Stimulated activated CD8-positive, alpha-beta memory T cell treated with anti-CD3 and anti-CD28 coated beads, Interleukin-15, amount 100 ng/mL, for 1 hour (primary cell): ENCODE measurements at places on chromosomes 7 and 10.

DNA sequence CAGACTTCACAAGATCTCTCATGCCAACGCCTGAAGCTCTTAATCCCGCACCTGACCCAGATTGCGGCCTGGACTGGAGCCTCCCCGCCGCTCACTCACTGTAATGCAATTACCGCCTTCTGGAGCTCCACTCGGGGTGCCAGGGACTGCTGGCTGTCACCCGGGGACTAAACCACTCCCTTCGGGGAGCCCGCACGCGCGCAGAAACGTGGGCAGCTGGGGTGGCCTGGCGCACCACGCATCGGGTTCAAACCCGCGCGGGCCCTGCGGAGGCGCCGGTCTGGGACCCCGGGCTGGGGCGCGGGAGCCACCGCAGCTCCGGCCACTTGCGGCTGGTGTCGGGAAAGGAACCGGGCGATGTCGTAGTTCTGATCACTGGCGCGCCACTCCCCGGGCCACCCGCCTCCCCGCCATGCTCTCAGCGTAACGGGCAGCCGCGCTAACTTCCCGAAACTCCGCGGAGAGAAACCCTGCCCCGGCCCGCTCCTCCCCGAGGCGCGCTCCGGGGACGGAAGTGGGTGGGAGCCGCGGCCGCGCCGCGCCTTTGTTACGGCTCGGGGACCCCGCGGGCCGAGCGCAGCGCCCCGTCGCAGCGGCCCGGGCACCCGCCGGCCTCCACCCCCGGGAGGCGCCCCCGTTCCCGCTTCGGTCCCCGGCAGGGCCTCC, 100.3 kb upstream of the SVIL start:
- no peak for DNase-seq

DNA sequence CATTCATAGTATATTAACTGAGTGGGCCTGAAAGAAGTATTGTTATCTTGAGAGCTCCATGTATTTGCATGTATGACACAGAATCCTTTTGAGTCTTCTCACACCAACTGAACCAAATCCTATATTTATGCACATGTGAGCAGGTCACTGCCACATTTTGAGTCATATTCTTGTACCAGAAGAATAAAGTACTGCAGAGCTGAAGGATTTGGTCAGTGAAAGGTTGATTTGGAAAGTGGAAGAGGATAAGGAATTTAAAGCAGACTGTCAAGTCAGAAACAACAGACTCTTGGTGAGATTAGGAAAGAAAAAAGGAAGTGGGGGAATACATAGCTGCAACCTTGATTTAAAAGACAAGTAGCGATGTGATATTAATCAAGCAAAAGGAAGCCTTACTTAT, 121.8 kb downstream of the ARID5B start:
- DNase-seq, result no peak

DNA sequence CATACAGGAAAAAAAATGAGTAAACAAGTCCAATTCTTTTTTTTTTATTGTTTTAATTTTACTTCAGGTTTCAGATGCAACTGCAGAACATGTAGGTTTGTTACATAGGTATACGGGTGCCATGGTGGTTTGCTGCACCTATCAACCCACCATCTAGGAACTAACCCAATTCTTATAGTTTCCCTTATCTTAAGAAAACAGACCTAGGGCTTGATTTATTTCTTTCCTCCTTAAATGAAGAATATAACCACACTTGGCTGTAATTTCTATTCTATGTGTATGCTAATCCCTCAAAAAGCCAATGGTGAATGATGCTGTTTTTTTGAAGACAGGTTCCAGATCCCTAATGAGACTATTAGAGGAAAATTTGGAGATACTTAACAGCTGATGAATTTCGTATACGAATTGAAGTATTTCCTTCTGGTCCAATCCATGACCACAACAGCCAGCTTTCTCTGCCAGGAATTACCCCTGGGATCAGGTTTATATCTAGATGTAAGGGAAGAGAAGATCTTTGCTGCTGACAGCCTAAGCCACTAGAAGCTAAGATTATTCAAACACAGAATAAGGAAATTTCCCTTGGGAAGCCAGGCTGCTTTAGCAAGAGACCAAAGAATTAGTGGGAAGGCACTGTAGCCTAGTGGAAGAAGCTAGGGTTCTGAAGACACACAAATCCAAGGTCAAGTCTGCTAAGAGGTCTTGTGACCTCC, 115.8 kb downstream of the INHBA start:
- no peak for DNase-seq

DNA sequence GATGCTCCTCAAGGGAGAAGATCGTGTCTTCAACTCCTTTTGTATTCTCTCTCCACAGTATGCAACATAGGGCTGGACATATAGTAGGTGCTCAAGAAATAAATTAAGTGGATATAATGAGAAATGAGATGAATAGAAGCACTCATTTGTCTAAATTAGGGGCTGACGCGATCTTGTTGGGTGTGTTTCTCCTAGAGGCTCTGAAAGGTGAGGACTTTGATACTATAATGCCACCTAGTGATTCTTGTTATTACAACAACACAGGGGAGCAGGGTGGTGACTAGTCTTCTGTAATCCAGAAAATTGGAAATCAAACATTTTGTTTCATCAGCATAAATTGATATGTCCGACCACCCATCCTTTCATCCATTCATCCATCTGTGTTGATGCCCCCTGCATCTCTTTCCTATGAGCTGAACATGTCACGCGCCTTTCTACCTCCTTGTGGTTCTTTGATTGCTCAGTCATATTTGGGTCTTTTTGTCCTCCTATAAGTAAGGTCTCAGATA, 3.5 kb upstream of the CFAP58 start:
- DNase-seq, result no peak

DNA sequence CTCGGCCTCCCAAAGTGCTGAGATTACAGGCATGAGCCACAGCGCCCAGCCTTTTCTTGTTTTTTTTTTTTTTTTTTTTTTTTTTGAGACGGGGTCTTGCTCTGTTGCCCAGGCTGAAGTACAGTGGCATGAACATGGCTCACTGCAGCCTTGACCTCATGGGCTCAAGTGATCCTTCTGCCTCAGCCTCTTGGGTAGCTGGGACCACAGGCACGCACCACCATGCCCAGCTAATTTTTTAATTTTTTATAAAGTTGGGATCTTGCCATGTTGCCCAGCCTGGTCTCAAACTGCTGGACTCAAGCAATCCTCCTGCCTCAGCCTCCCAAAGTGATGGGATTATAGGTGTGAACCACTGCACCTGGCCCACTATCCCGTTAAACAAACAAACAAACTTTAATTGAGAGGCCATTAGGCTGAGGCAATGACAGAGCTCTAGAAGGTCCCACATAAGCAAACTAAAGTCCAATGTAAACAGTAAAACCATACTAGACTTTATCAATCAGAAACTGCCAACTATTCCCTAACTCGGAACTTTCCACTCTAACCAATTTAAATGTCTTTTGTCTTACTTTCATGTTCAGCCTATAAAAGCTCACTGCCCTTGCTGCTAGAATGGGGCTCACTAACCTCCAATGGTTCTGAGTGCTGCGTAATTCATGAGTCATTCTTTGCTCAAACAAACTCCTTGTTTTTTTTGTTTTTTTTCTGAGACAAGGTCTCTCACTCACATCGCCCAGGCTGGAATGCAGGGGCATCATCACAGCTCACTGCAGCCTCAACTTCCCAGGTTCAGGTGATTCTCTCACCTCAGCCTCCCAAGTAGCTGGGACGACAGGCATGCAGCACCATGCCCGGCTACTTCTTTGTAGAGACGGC, 1.9 kb downstream of the DHX32 start:
- no peak for DNase-seq

- DNase-seq, result no peak
These were observed 135.2 kb downstream of the GPR37 start for GRCh38 chr7:124630395-124630794.

GRCh38 chr10:79093658-79094411, 25.1 kb downstream of the ZMIZ1 start:
- no peak for DNase-seq

DNA sequence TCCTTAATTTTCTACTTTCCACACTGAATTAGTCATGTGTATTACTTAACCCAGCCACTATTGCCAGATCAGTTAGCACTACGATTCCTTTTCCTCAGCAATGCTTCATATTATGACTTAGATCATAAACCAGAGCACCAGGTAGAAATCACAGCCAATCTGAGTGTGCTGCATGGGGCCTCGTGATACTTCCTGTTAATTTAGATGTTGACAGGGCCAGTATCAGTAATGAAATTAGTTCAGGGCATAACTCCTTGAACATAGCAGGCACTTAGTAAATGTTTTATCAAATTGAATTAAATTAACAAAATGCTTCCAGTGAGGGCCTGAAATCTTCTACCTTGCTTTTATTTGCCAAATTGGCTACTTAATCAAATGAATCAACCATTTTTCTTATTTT, 169.3 kb upstream of the LRGUK start:
- no peak for DNase-seq

GRCh38 chr10:132296666-132297443, 10.9 kb downstream of the STK32C start:
- DNase-seq, result no peak

DNA sequence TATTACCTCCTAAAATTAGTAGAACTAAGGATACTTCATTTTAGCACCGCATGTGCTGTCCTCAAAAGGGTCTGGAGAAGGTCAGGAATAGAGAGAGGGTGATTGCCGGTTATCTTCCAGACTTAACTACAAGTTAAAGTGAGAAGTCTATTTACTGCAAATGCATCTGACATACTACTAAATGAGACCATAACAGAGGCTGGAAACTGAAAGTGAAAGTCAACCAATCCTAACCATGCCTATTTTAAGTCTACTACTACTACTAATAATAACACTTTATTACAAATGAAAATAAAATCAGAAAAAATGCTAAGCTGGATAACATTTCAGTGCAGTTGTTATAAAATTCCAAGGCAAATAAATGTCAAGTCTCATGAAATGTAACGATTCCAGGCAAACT, 244.7 kb downstream of the KIF20B start:
- no peak for DNase-seq

- DNase-seq, result no peak
These were observed 194.6 kb upstream of the DKK1 start for GRCh38 chr10:52119507-52119906.

DNA sequence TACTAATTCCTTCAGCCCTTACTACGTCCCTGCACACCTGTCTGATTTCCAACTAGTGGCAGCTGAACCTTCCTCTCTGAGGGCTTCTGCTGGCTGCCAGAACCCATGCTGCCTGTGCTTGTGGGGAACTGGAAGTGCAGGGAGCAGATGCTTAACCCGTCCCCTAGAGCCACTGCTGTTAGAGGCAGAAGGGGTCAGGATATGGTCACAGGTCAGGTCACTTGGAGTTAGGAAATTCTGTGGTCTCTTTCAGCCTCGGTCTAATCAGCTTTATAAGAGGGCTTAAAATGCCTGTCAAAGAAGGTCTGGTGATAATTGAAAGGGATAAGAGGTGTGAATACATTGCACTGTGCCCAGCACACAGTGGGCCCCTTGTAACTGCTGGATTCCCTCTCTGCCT, 82.0 kb downstream of the PLPP4 start:
- DNase-seq, result no peak

- DNase-seq, result no peak
These were observed 59.9 kb upstream of the DNAJB12 start for GRCh38 chr10:72414642-72415041.

DNA sequence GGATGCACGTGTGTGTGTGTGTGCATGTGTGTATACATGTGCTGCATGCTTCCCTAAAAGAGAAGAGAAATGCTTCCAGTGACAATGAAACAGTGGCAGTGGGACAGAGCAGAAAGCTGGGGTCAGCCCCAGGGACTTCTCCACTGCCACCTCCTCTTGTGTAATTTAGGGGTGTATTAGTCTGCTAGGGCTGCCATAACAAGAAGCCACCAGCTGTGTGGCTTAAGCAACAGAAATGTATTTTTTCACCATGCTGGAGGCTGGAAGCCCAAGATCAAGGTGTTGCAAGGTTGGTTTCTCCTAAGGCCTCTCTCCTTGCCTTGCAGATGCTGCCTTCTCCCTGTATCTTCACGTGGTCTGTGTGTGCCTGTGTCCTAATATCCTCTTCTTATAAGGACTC, 190.5 kb downstream of the CXCL12 start:
- no peak for DNase-seq

DNA sequence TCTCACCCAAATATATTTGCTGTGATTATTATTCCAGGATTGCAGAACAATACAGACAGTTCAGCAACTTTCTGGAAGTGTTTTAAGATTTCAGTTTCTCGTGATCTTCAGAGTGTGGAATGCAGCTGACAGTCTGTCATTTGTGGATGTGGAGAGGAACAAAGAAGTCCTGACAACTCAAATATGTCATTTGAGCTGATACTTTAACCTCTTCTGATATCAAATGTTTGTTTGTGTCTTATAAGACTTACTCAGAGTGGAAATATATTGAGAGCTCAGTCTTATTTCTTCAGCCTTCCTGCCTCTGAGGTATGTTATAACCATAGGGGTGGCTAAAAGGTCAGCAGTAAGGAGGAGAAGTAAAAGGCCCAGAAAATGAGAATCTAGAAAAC, 96.4 kb downstream of the OSBPL3 start:
- no peak for DNase-seq

DNA sequence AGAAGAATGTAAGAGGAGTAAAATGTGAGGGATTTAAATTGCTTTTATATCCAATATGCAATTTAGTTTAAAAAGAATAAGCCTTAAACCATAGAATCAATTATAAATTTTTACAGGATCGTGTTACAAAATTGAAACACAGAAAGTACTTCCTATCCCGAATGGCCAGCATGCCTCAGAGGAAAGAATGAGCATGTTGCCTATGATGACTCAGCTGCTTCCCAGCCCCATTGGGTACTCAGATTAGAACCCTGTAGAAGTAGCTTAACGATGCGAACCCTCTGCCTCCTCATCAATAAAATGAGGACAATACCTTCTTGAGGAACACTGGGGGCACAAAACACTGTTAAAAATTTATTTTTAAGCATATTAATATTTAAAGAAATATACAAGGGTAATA, 113.4 kb upstream of the CDK1 start:
- no peak for DNase-seq

DNA sequence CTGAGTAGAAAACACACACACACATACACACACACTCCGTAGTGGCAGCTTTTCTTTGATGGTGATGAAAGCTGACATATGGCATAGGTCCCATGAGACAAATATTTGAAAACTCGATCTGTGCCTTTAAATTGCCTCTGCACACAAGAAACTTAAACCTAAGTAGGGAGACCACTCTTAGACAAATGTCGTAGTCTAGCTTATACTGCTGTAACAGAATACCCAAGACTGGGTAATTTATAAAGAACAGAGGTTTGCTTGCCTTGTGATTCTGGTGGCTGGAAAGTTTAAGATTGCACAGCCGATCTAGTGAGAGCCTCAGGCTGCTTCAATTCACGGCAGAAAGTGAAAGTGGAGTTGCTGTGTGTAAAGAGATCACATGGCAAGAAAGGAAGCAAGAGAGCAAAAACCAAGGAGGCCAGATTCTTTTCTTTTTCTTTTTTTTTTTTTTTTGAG, 489.4 kb upstream of the SORCS1 start:
- DNase-seq, result no peak

GRCh38 chr10:76303682-76304316, 872.4 kb downstream of the LRMDA start:
- DNase-seq, result no peak

GRCh38 chr10:95831515-95831914, 75.6 kb downstream of the ENTPD1 start:
- no peak for DNase-seq

GRCh38 chr10:118423800-118424442, 81.8 kb upstream of the FAM204A start:
- DNase-seq, result peak; percentile 19

GRCh38 chr10:89428877-89429276, 14.5 kb downstream of the IFIT5 start:
- no peak for DNase-seq
